Tongue (tissue), 3 donors: ENCODE measurements at places on chromosomes 4 and X. TPM values are rescaled to one million over a fixed set of nuclear protein-coding genes. Genes with fewer than 3 reads are reported as not detected.

SCRG1 gene
- total RNA-seq, result 1.8 TPM

NXF2B gene
- total RNA-seq, result not detected

MCF2 gene
- total RNA-seq, result not detected

IL9R gene
- not detected for total RNA-seq

UGT2B11 gene
- total RNA-seq, result 0.82 TPM

EGFL6 gene
- total RNA-seq, result 12.5 TPM

ZNF185 gene
- total RNA-seq, result 22.6 TPM

TEX13C gene
- total RNA-seq, result not detected

PRICKLE3 gene
- 7.7 TPM for total RNA-seq

FREM3 gene
- not detected for total RNA-seq

DKK2 gene
- 21.2 TPM for total RNA-seq

DCLK2 gene
- 17.7 TPM for total RNA-seq

BRS3 gene
- not detected for total RNA-seq

F11 gene
- total RNA-seq, result 0.62 TPM

SERPINA7 gene
- total RNA-seq, result not detected

EXOC1 gene
- 47.0 TPM for total RNA-seq

TMPRSS11D gene
- total RNA-seq, result 6.6 TPM

DBET gene
- total RNA-seq, result not detected

CTPS2 gene
- total RNA-seq, result 28.1 TPM

LRRC66 gene
- total RNA-seq, result 1.1 TPM

ZNF157 gene
- 0.92 TPM for total RNA-seq

KIT gene
- 17.6 TPM for total RNA-seq

CLIC2 gene
- 7.6 TPM for total RNA-seq

SLC9B1 gene
- total RNA-seq, result 2.7 TPM

NR3C2 gene
- total RNA-seq, result 35.4 TPM

PALLD gene
- 221 TPM for total RNA-seq

ERCC6L gene
- 4.0 TPM for total RNA-seq
